ENCODE measurements at places on chromosomes 7 and 10. TPM values are rescaled to one million over a fixed set of nuclear protein-coding genes. Genes with fewer than 3 reads are reported as not detected.
A peak's percentile ranks its signal among the peaks of the same experiment; 100 is the strongest.

DNA sequence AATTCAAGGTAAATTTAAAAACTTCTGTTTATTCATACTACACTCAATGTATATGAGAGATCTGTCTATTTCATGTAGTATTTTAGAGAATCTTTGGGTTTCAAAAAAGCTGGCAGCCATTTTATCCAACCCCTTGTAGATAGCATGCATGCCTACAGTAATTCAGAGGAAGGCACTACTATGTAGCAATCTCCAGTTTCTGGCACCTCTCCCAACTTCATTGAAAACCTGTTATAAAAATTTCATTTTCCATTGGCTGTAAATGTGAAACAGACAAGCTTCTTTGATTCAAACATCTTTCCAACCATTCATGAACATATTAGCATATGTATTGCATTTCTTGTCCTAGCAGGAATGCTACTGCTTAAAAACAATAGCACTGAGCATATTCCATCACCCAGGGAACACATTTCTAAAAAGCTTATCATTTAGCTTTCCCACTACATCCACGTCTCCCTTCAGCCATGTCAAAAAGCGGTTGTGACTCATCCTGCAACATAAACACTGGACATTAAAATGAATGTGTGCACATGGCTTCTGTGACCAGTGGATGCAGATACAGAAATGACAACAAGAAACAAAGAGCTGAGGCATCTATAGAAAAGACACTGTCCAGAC, 330.4 kb upstream of the AOAH start:
- DNase-seq, result no peak

- no peak for DNase-seq
Measured at GRCh38 chr10:8245131-8245813, 190.8 kb downstream of the GATA3 start.

GRCh38 chr7:82317257-82317721, 126.3 kb downstream of the CACNA2D1 start:
- DNase-seq, result no peak

DNA sequence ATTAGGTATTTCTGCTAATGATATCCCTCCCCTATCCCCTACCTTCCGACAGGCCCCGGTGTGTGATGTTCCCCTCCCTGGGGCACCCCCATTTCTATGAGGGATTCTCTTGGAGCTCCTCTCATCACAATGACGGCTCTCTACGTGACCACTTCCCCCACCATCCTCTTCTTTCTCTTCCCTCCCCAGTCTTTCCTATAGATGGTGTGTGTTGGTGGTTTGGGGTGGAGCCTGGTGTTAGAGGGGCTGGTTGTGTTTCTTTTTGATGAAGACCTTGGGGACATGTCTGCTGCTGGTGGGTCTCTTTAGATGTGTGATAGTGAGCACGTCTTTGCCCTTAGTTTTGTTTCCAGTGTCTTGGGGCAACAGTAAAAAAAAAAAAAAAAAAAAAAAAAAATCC, 28.6 kb downstream of the RPS24 start:
- DNase-seq, result no peak

GRCh38 chr10:55500931-55501559, 700.0 kb upstream of the PCDH15 start:
- no peak for DNase-seq

DNA sequence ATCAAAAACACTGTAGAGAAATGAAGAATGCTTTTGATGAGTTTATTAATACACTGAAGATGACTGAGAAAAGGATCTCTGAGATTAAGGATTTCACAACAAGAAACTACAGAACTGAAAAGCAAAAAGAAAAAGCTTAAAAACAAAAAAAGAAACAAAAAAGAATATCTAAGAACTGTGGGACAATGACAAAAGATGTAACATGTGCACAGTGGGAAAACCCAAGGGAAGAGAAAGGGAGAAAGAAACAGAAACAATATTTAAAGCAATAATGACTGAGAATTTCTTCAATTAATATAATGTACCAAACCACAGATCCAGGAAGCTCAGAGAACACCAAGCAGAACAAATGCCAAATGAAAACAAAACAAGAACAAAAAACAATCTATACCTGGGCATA, 42.2 kb downstream of the TFEC start:
- no peak for DNase-seq

- no peak for DNase-seq
Measured at GRCh38 chr10:33559105-33559504, 224.6 kb upstream of the NRP1 start.

DNA sequence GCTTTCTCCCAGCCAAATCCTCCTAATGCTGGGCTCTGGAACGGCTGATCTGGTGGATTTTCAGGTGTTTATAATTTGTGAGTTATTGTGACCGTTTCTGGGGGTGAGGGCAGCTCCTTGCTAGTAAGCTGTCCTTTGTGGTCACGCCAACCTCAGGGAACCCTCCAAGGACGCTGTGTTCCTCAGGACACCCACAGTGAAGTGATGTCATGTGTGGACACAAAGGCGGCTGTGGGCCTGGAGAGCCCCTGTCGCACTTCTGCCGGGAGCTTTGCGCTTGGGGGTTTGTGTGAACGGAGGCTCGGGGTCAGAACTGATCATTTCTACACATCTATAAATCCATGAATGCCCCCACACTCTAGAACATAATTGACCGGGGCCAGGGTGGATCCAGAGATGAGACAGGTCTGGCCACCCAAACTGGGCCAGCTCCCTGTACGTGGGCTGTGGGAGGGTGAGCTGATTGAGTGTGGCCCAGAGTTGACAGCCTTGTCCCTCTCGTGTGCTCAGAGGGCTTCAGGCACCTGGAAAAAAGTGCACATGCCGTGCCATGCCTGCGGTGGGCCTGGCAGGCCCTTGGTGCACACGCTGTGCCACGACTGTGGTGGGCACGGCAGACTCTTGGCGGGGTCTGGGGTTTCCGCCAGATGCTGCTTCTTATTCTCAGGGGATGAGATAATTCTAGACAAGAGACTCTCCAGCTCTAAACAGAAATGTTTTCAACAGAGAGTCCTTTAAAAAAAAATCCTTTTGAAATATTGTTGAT, 130.2 kb downstream of the VIPR2 start:
- DNase-seq, result no peak

- DNase-seq, result peak; percentile 64
Measured at GRCh38 chr7:47071866-47072265, 510.0 kb downstream of the TNS3 start.

DNA sequence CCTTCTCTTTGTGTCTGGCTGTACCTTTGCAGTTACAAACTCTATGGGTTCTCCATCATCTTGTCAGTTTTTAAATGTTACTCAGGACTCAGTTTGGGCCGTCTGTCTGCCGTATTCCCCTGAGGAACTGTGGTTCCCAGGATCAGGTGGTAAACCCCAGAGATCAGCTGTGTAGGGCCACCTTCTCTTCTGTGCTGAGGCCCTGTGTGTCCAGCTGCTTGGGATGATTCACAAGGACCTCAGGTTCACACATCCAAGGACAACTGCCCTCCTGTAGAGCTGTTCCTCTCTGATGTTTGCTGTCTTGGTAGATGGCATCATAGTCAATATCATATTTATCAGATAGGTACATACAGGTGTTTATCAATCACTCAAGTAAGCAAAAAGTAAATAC, 24.5 kb downstream of the CUL1 start:
- DNase-seq, result no peak

- DNase-seq, result no peak
Measured at GRCh38 chr10:122020226-122020625, 31.3 kb downstream of the TACC2 start.

- no peak for DNase-seq
Measured at GRCh38 chr7:155461631-155462030, 3.7 kb downstream of the EN2 start.

DNA sequence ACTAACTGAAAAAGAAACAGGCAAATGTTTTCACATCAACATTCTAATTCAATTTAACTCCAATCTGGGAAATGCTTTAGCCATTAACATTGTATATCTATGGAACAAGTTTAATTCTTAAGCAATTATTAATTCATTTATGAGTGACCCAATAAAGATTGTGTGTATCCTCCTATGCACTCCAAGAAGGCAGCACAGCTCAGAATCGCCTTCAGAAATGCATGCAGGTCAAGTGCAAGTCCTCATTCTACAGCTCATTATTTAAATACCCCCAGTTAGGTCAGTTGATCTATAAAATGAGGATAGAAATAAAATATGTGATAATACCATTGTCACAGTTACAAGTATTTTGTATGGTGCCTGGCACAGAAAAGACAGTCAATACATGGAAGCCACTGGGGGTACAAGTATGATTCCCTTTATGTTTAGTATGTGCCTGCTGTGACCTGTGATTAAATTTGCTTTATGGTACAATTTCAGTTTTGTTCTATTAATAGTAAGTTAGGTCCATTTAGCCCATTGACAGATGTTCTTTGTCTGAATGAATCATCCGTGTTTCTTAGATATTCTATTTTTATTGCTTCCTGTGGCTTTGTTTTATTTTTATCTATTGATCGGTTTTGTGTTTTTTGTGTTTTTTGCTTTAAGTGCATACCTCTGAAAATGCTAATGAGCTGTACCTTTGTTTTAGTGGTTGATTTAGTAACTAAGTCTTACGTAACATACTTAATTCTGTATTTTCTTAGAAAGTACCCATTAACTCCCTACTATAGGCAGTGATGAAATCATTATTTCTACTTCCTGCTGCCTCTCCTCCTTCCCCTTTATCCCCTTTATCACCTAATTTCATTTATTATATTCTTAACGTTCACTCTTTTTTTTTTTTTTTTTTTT, 42.8 kb downstream of the CPXM2 start:
- DNase-seq, result peak; percentile 53

GRCh38 chr10:60978287-60979115, 34.5 kb upstream of the RHOBTB1 start:
- DNase-seq, result no peak

GRCh38 chr7:128793181-128793547, 1.4 kb downstream of the CCDC136 start:
- no peak for DNase-seq

- no peak for DNase-seq
Measured at GRCh38 chr10:63103971-63104409, 29.1 kb upstream of the NRBF2 start.

DNA sequence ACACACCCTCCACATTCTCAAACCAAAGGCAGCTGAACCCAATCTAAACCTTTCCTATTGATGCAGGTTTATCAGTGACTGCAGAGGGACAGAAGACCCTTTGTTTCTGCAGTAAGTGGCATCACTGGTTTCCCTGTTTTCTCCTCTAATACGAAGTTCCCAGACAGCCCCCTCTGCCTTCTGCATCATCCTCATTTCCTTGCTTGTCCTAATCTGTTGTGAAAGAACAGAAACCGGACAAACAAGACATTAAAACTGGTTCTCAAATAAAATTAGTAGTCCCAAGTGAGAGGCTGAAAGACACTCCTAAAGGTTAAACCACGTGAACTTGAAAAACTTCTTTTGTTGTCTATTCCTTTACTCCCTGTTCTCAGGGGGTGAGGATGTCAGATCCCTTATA, 10.1 kb upstream of the ADRB1 start:
- DNase-seq, result no peak

DNA sequence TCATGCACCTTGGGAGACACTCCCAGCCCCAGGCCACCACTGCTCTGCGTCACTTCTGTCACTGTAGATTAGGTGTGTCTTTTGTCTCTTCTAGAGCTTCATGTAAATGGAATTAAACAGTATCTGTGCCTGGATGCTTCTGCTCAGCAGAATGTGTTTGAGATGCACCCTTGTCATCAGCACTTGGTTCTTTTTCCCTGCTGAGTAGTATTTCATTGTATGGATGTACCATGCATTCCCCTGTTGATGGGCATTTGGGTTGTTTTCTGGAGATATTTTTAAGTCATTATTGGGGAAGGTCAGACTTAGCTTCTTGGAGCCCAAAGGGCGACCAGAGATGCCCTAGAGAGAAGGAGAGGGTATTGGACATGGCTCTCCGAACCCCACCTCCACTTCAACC, 124.3 kb upstream of the MACROH2A2 start:
- no peak for DNase-seq

- DNase-seq, result no peak
Measured at GRCh38 chr10:621513-621912, 68.0 kb downstream of the DIP2C start.

DNA sequence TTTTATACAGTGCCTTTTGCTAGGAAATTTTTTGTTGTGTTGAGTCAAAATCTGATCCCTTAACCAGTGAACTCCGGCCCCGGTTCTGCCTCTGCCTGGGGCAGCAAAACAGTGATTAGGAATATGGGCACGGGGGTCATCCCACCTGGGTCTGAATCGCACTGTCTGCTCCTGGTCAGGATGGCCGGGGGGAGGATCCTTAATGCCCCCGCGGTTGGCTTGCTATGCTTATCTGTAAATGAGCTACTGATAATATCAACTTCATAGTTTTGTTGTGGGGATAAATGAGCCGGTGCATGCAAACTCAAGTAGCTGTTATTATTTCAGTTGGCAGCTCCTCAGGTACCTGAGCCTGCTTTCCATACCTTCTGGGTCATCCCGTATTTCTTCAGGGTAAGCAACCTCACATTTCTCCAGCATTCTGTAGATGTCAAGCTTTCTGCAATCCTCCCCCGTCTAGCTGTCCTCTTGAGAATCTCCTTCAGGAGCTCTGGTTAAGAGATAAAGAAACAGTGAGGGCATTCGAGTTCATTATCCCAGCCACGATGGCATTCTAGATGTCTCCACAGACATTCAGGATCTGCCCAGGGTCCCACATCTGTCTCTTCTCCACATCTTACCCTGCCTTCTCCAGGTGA, 592.2 kb downstream of the SDK1 start:
- peak; percentile 68 for DNase-seq

DNA sequence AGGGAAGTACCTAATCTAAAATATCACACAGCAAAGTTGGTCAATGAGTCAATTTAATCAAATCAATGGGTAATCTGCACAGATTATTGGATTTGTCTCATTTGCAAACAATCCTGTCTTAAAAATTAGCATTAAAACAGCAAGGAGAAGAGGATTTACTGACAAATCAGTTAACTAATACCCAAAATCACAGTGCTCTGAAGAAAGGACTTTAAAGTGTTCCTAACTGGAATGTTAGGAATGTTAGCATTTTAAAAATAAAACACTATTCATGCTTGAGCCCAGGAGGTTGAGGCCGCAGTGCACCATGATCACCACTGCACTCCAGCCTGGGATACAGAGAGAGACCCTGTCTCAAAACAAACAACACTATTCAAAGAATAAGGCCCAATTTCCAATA, 83.1 kb downstream of the CHCHD3 start:
- no peak for DNase-seq

DNA sequence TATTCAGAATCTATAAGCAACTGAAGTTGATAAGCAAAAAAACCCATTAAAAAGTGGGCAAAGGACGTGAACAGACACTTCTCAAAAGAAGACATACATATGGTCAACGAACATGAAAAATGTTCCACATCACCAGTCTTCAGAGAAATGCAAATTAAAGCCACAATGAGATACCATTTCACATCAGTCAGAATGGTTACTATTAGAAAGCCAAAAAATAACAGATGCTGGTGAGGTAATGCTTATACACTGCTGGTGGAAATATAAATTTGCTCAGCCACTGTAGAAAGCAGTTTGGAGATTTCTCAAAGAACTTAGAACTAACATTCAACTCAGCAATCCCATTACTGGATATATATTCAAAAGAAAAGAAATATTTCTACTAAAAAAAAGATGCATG, 332.8 kb upstream of the PLXDC2 start:
- no peak for DNase-seq

The C10orf53 gene
- total RNA-seq, result not detected

The OR9A2 gene
- not detected for total RNA-seq

The CFAP46 gene
- 1.3 TPM for total RNA-seq

The COL13A1 gene
- total RNA-seq, result 2.0 TPM

The TAC1 gene
- total RNA-seq, result 3.2 TPM

The EGFR gene
- 79.3 TPM for total RNA-seq

The LIPN gene
- total RNA-seq, result not detected

The OTUD1 gene
- total RNA-seq, result 19.1 TPM

The FFAR4 gene
- total RNA-seq, result 0.45 TPM

The SNCG gene
- 28.3 TPM for total RNA-seq

The DENND2A gene
- 67.3 TPM for total RNA-seq

The CALHM3 gene
- total RNA-seq, result not detected

The AOC1 gene
- 0.45 TPM for total RNA-seq
